ENCODE measurements at places on chromosomes 16 and 17. TPM values are rescaled to one million over a fixed set of nuclear protein-coding genes. Genes with fewer than 3 reads are reported as not detected.

The PHF12 gene
- 17.0 TPM for total RNA-seq

The SCARF1 gene
- total RNA-seq, result 0.89 TPM

The CACNG1 gene
- total RNA-seq, result not detected

The MPV17L gene
- not detected for total RNA-seq

The TNFRSF17 gene
- total RNA-seq, result not detected

The SGCA gene
- total RNA-seq, result not detected

The NUP88 gene
- 86.3 TPM for total RNA-seq

The ADGRG1 gene
- total RNA-seq, result under 0.01 TPM

The MT4 gene
- total RNA-seq, result not detected

The MYH2 gene
- under 0.01 TPM for total RNA-seq

The CCDC154 gene
- total RNA-seq, result not detected

All from myometrial cell (primary cell).